ENCODE measurements at places on chromosomes 1 and 21.

- peak; percentile 50 for DNase-seq
Measured at GRCh38 chr1:59146651-59147358, 150.1 kb upstream of the FGGY start.

DNA sequence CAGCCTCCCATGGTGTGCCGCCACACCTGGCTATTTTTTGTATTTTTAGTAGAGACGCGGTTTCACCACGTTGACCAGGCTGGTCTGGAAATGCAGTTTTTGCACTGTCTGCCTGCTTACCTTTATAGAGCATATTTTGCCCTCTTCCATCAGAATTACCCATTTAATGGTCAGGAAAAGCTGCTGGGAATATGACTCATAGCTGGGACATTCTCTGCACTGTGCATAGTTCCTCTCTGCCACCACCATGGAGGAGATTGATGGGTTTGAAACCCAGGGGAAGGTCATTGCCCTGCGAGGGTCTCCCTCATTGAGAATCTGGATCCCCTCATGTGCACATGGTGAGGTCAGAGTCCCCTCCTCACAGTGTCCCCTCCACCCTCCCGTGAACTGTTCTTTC, 32.1 kb downstream of the MX1 start:
- no peak for DNase-seq

GRCh38 chr1:14260480-14260879, 338.0 kb upstream of the KAZN start:
- no peak for DNase-seq

DNA sequence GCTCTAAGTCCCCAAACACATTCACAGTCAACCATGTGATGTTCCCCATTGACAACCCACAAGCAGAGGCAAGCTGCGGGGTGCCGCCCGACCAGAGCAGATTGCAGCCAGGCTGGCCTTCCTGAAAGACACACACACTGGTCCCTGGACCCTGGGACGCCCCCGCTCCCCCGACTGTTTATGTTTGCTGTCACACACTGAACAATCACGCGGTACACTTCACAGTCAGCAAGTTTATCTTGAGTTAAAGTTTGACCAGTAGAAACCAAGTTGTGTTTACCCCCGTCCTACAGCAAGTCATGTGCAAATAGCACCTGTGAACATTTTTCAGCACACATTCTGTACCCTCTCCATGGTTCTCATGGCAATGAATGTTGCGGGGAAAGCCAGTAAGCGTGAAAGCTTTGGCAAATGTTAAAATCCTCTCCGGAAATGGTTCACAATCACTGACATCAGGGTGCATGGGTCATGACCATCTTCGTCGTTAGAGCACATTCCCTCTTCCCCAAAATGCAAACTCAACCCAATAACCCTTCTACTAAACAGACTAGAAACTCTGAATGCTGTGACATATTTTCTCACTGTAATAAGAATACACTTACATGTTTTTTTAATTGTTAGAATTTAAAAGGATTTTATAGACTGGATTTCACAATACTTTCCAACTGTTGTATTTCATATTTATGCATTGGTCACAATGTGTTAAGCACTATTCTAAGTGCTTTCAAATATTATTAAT, 33.3 kb upstream of the IRF2BP2 start:
- DNase-seq, result no peak

GRCh38 chr1:156423422-156424352, 54.7 kb downstream of the RHBG start:
- DNase-seq, result no peak

DNA sequence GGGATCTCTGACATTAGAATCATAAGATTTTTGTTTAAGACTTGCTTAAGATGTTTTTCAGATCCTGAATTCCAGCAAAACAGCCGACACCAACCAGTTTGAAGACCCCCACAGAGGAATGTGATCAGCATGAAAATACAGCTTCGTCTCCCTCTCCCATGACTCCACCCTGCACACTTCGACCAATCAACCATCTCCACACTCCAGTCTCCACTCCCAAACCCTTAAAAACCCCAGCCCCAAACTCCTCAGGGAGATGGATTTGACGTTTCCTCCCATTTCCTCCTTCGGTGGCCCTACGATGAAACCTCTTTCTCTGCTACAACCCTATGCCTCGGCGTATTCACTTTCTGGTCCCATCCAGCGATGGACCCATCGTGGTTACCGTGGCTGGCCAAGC, 30.1 kb upstream of the KIF26B start:
- no peak for DNase-seq

DNA sequence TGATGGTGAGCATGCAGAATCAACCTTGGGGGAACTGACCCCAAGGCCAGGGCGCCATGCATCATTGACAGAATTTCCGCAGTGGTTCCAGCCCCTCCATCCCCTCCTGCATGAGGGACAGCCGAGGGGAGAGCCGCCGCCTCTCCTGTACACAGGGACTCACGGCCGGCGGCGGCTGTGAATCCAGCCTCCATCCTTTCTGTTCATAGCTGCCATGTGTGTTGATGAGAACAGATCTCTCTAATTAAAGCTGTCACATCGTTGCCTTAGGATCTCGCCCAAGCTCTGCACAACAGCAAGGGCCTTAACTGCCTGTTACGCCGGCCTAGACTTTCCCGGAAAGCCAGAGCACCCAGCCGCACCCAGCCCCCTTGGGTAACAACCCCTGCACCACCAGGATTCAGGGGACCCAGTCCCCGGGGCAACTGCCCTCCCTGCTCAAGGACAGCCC, 151.6 kb downstream of the NPHP4 start:
- no peak for DNase-seq

Measured in CD4-positive, alpha-beta T cell treated with Interleukin-17A for 4 hours (primary cell).